ENCODE measurements at places on chromosomes 13 and 19.

DNA sequence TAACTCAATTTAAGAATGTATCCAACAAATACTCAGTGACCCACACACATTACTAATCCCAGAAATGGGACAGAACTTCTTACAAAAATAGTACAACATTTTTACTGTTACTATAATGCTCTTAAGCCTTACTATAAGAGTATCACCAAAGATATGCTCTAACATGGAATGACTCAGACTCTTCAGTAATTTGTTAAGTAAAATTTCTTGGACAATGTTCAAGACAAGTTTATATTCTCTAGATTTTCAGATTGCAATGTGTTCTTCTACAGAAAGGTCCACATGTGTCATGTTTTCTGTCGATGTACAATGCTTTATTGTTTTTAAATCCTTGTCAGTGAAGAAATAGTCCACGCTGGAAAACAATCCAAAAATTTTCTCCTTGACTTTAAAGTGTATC, 66.3 kb upstream of the RFXAP start:
- DNase-seq, result no peak

- peak; percentile 96 for DNase-seq
Measured at GRCh38 chr13:23350009-23350408, 83.5 kb downstream of the SACS start.

GRCh38 chr13:113996912-113997745, 23.3 kb upstream of the C13orf46 start:
- DNase-seq, result no peak

DNA sequence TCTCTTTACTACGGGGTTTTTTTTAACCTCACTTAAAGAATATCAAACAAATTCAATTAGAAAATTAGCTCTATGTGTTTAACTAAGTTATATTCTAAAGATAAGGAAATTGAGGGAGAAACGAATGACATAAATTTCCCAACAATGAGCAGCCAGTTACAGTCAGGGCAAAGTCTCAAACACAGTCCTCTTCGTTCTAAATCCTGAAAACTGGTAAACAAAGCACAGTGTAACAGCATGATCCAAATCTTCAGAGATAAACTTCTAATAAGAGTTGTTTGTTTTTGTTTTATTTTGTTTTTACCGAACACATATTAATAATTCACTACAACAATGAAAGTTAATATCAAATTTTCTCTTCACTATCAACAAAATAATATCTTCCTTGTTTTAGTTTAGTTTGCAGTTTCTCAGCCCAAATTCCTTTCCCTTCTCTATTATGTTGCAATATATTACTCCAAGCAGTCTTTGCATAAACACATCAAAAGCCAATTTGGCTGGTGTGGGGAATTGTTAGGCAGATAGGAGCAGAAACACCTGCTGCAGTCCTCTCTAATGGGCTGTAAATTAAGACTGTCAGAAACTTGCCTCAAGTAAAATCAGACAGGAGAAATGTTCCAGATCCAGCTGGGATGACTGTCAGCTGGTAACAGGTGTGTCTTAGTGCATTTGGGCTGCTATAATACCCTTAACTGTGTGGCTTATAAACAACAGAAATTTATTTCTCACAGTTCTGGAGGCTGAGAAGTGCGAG, 106.5 kb upstream of the SGCG start:
- DNase-seq, result no peak

DNA sequence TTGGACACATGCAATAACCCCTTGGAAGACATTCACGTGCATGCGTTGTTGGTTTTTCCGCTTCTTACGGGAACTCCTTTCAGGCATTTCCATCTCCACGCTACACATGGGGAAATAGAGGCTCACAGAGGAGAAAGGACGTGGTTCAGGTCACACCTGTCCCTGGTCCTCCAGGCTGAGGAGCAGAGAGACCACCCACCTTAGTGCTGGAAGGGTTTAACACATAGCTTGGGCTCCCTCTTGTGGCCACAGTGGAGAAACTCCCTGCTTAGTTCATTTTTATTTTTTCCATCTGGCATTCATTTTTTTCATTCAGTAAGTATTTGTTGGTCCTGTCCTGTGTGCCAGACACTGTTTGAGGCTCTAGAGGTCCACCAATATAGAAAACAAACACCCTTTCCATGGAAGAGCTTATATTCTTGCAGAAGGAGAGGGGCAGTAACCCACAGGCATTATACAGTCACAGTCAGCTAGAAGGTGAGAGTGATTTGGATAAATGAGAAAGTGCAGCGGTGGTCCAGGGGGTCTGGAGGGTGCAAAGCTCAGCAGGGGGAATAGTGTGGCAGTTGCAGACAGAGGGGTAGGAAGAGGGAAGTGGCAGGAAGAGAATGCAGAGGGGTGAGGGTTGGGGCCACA, 24.2 kb upstream of the TTYH1 start:
- DNase-seq, result peak; percentile 1

DNA sequence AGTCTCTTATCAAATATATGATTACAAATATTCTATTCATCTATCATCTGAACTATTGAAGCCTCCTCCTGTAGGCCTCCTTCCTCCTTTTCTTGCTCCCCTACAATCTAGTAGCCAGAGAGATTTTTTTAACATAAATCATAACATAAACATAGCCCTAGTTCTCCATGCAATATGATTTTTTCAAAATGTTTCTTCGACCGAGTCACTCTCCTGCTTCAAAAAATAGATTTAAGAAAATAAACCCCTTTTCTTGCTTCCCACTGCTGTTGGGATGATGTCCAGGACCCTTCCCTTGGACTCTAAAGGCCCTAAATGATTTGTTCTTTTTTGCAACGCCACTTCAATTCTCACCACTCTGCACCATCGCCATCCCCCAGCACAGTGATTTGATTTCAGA, 319.7 kb upstream of the TSHZ3 start:
- DNase-seq, result no peak

DNA sequence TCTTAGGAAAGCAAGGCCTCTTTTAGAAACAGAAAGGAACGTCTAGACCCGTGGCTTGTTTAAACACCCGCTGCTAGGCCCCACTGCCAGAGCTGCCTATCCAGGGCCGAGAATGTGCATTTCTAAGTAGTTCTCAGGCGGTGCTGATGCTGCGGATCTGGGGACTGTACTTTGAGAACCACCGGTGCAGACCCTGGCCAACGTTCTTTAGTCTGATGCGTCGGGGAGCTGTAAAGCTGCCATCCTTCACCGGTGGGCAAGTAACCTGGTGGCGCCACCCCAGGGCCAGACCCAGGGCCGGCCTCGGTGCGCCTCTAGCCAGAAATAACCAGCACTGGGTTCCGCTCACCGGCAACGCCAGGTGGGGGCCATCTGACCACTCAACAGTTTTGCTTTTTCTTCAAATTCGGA, 47.1 kb downstream of the TGDS start:
- peak; percentile 42 for DNase-seq

DNA sequence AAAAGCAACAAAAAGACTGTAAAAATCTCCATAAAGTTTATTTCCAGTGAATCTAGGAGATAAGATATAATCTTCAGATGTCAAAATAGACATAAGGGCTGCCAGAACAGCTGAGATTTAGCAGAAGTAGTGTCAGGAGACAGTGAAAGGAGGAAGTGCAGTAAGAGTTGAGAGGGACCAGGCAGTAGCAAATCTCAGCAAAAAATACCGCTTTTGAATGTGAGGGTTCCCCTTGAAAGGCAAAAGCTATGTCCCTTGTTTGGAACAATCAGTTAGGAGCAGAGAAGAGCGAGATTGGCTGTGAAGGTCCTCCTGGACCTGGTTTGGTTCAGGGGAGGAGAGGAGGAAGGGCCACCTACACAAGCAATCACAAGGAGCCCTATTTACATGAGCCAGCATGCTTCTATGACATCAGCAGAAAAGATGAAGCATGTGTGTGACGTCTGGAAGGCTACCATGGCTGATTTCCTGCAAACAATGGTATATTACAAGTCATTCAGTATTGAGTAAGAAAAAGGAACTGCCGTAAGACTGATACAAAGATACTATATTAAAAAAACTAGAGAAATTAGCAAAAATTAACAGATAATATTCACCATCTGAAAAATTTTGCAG, 98.9 kb upstream of the SIAH3 start:
- no peak for DNase-seq

DNA sequence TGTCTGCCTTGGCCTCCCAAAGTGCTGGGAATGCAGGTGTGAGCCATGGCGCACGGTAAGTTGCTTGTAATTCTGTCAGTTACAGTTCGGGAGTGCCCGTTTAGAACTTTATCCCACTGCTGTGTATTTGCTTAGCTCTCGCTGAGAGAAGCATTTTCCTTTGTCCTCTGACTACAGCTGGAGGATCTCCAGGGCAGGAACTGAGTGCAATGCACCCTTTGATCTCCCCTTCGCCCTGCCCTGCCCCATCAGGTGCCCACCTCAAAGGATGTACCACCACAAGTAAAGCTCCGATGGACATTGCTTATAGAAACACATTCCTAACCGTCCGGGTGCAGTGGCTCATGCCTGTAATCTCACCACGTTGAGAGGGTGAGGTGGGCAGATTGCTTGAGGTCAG, 6.5 kb downstream of the BRME1 start:
- no peak for DNase-seq

All from kidney glomerular epithelial cell (primary cell).